Naive B cell (primary cell): ENCODE measurements at places on chromosomes 2 and 18.

DNA sequence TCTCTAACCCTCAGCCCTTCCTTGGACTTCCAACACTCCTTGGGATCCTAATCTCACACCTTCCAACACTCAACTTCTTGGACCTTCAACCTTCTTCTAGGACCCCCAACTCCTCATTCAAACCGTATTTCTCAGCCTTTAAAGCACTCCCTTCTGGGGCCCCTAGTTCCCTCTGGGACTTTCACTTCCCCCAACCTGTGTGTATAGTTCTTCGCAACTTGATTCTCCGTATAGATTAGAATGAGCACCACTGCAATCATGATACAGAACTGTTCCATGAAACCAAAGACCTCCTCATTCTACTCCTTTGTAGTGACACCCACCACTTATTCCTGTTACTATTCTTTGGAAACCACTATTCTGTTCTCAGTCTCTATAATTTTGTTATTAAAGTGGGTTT is 62.0 kb upstream of the NFU1 start:
- DNase-seq: peak; percentile 46

DNA sequence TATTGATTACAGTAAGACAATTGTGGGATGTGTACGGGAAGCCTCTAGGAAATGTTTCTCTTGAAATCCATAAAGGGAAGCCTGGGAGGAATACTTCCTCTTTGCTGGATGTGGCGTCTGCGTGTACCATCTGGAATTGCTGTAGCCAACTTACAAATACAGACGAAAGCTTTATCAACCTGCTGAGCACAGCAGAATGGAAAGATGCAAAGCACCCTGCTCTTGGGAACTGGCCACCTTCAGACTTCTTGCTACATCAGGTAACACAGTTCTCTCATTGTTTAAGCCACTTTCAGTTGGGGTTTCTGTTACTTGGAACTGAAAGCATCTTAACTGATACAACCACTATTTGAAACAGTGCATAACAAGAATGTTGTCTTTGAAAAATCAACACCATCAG is 213.8 kb downstream of the HRH4 start:
- DNase-seq: no peak

GRCh38 chr18:75218065-75218923 is 7.7 kb downstream of the TSHZ1 start:
- DNase-seq: no peak

- DNase-seq: no peak
These were observed 74.9 kb downstream of the INO80D start for GRCh38 chr2:206011018-206011614.

DNA sequence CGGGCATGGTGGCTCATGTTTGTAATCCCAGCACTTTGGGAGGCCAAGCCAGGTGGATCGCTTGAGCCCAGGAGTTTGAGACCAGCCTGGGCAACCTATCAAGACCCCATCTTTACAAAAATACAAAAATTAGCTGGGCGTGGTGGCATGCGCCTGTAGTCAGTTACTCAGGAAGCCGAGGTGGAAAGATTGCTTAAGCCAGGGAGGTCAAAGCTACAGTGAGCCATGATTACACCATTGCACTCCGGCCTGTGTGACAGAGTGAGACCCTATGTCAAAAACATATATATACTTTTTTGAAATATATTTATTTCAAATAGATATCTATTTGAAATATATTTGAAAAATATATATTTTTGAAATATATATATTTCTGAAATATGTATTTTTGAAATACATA is 10.9 kb downstream of the OSBPL1A start:
- DNase-seq: no peak

GRCh38 chr2:238913931-238914647 is 66.2 kb downstream of the TWIST2 start:
- DNase-seq: no peak

DNA sequence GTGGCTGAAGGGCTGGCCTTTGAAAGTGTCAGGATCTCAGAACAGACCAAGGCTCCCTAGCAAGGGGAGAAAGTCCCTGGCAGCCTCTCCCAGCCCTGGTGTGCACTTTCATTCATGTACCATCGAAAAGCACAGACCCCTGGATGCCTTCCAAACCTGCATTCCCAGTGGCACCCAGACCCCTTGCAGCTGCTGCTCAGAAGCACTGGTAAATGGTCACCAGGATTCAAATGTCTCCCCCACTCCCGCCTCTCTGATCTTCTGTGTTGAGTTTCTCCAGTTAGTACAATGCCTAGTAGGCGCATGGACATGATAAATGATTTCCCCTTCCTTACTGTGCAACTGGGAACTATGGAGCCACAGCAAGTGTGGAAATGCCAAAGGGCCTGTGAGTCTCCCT is 180.0 kb downstream of the GLI2 start:
- DNase-seq: no peak

- no peak for DNase-seq
These were observed 34.1 kb upstream of the FAM110C start for GRCh38 chr2:80378-80777.

DNA sequence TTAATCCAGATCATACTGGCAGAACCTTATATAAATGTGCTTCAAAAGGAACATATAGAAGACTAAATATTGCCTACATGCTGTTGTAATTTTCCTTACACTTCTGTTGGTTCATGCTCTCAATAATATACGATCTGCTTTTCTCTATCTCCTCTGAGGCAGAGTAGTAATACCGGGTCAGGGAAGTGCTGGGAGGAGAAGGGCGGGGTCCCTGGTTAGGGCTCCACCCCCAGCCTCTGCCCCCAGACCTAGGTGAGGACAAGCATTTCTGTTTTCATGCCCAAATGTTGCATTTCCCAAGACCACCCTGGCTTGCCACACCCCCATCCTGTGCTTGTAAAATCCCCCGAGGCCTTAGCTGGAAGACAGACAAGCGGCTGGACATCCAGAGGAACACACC is 55.3 kb downstream of the PLA2R1 start:
- DNase-seq: no peak

DNA sequence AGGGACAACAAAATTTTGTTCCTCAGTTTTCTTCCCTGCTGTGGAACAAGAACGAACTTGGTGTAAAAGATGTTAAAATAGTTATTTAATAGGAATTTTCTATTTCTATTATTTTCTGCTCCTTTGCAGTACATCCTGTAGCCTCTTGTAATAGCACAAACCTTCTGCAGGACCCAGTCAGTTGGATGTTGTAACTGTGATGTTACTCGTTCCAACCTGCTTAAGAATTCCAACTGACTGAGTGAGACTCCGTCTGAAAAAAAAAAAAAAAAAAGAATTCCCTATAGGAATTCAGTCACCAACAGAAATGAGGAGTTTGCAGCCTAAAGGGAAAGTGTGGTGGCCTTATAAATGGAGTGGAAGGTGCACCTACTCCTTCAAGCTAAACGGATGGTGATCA is 46.4 kb upstream of the CDH20 start:
- DNase-seq: no peak

GRCh38 chr18:3845161-3845560 is 395.2 kb downstream of the TGIF1 start:
- no peak for DNase-seq

DNA sequence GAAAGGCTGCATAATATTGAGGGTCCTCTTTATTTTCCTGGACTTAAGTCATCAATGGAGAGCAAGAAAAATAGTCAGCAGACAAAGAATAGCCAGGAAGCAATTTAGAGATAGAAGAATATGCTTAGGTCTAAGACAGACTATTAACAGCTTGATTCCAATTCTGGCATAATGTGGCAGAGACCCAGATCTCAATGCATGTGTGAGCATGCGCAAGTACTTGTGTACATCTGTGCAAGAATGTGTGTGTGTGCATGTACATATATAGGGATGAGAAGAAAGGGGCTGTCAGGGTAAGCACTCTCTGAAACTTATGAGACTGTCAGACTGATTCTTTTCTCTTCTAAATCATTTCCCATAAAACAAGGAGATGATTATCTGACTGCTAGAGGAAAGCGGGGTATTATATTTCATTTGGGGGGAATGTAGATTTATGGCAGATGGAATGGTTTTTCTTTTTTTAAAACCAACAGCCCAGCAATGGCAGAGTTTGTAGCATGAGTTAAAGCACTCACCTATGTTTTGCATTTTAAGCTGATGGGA is 381.3 kb upstream of the SPRED2 start:
- no peak for DNase-seq

GRCh38 chr2:239688840-239689239 is 288.0 kb upstream of the HDAC4 start:
- no peak for DNase-seq

DNA sequence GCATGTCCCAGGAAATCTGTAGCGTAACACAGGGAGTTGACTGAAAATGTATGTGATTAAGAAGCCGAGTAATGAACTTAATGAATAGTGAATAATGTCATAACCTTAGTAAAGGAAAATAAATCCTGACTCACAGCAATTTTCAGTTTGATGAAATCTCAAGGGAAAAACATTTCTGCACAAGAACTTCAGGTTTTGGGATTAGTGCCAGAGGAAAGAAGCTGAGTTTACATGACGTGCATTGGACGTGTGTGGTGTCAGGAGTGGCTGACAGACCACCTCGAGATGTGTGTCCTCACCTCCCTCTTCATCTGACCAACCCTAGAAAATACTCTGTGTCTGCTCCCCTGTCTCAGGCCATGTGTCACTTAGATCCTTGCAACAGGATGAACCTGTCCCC is 39.1 kb downstream of the VWA3B start:
- DNase-seq: no peak

GRCh38 chr2:64454386-64455332 is 697 bp downstream of the LGALSL start:
- peak; percentile 55 for DNase-seq

- DNase-seq: no peak
These were observed 139.6 kb downstream of the SOCS6 start for GRCh38 chr18:70428439-70428838.

GRCh38 chr2:133568172-133568571 is at the start of gene NCKAP5:
NCKAP5 (minus strand) TSS chr2:133568463; CDS start chr2:133517526, 50,937 bp downstream.
- no peak for DNase-seq

- no peak for DNase-seq
These were observed 16.1 kb downstream of the LGALSL start for GRCh38 chr2:64470071-64470470.

GRCh38 chr18:46276748-46277147 is 172.6 kb downstream of the HAUS1 start:
- no peak for DNase-seq

DNA sequence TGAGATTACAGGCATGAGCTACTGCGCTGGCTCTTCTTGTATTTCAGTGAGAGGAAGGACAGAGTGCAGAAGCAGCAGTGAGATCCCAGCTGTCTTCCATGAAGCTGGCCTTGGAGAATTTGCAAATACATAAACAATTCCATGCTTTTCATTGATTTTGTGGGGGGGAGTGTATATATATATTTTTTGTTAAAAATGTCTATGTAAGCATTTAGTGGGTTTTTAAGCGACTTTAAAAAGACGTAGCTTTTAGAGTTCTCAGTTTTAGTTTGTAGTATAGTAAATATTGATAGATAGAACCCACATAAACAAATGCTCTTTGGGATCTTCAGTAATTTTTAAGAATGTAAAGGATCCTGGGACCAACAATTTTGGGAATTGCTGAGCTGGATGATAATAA is 6.3 kb downstream of the RBFA start:
- DNase-seq: no peak

- no peak for DNase-seq
These were observed 81.9 kb downstream of the TCF7L1 start for GRCh38 chr2:85215081-85215447.

- DNase-seq: peak; percentile 73
These were observed 265.7 kb downstream of the TCF4 start for GRCh38 chr18:55322178-55322735.

DNA sequence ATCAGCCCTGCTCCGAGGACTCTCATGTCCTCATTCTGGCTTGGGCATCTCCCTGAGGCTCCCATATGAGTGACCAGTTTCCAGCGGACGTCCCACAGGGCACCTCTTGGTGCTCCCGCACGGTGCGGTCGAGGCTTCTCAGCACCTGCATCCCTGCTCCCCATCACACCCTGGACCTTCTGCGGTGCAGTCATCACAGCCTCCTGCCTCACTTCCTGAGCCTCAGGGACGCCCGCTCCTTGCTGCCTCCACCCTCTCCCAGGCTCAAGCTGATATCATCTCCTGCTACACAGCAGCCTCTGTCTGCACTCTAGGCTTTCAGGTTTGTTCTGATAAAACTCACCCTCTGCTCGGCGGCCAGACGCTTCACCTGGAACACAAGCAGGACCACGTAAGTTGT is 185.0 kb downstream of the TMEM18 start:
- DNase-seq: no peak

DNA sequence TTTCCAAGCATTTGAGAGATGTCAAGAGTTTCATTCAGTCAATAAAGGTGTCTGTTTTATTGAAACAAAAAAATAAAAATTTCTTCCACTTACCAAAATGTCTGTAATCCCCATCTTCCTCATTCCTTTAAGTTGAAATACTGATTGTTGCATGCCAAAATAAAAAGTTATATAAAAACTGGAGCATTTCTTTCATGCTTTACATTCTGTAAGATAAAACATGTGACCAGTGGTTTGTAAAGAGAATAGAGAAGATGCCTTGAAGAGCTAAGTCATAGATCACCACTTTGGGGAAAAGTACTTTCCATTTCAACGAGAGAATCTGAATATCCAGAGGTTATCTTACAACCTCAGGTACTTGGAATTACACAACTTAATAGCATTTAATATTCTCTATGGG is 35.9 kb upstream of the MYO1B start:
- no peak for DNase-seq

DNA sequence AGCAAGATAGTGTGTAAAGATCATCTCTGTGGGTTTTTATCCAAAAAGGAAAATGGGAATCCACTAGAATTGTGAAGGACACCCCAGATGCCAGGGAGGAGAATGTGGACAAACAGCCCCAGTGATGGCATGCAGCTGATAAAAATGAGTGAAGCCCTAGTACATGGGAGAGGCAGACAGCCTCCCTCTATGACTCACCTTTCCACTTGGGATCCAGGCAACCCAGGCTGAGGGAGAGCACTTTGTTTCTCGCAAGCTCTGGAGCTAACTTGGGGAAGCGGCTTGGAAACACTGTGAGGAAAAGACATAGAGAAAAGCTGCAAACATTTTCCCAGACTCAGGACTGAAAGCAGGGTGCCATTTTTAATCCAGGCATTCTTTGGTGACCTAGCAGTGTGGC is 5.3 kb upstream of the FLACC1 start:
- DNase-seq: no peak

- DNase-seq: no peak
These were observed 116.7 kb upstream of the MGAT5 start for GRCh38 chr2:134137182-134137611.

- no peak for DNase-seq
These were observed 62.4 kb downstream of the MAPK4 start for GRCh38 chr18:50622320-50622719.
